Stimulated activated CD4-positive, alpha-beta T cell treated with anti-CD3 and anti-CD28 coated beads, Interleukin-15, amount 100 ng/mL, for 1 hour (primary cell): ENCODE measurements at places on chromosomes 5 and 9.

GRCh38 chr9:100990605-100991381, 37.7 kb upstream of the PLPPR1 start:
- no peak for DNase-seq

DNA sequence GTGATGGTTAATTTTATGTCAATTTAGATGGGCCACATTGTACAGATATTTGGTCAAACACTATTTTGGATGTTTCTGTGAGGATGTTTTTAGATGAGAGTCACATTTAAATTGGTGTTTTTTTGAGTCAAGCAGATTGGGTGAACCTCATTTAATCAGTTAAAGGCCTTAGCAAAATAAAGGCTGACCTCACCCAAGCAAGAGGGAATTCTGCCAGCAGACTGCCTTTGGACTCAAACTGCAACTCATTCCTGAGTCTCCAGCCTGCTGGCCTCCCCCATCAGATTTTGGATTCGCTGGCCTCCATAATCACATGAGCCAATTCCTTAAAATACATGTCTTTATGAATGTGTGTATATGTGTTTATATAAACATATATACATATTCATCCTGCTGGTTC, 282.7 kb upstream of the POU5F2 start:
- DNase-seq = no peak

DNA sequence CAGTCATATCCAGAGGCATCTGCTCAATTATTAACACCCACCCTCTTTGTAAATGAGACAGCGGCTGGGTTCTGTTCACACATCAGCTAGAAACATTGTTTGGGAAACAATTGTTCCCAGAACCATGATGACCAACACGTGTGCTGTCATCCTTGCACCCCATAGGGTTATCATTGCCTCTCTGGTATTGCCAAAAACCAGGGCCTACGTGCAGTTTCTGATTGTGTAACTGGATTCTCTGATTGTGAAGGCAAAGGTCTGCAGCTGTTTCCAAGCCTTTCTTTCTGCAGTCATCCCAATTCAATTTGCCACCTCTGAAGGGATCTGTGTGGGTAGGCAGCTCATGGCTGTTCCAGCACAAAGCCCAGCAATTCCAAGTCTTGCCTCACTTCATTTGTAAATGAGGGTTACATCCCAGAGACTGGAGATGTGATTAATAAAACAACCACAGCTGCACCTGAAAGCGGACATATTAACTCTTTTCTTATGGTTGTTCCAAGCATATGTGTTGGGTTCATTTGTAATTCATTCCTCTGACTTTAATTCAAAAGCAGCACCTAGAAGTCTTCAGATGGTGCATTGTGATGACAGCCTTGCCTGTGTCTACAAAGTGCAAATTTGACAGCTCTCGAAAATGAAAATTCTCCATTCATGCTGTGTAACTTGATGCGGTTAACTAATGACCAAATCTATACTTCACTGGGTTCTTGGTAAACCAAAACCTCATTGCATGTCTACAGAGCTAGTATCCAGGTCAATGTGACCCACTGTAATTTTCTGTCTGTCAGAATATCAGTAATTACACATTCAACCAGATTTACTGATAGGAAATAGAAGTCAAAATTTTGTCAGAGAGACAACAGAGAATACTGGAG, 66.6 kb downstream of the YIPF5 start:
- DNase-seq = no peak

GRCh38 chr5:143791848-143792731, 19.9 kb upstream of the HMHB1 start:
- no peak for DNase-seq

DNA sequence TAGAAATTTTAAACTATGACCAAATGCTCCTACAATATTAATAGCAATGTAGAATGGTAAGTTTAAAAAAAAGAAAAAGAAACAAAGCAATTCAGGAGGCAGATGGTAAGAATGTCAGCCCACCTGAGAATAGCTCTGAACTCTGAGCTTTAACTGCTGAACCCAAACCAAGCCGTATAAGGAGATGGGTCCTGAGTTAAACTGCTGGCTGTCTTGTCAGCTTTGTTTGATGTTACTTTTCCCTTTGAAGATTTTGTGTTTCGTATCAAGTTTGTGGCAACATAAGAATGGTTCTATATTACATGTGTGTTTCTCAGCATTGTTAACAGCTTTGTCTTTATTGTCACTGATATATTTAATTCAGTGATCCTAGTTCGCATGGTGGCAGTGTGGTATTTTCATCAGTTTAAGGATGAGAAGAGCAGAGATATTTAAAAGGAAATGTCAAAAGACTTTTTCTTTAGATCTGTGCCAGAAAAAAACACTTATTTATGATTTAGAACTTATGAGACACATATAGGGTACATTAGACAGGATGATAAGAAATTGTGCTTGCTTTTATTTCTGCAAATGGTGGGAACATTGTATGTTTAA, 390.1 kb downstream of the CCDC171 start:
- DNase-seq = no peak

GRCh38 chr5:6705959-6706358, 7.3 kb upstream of the TENT4A start:
- DNase-seq = no peak

DNA sequence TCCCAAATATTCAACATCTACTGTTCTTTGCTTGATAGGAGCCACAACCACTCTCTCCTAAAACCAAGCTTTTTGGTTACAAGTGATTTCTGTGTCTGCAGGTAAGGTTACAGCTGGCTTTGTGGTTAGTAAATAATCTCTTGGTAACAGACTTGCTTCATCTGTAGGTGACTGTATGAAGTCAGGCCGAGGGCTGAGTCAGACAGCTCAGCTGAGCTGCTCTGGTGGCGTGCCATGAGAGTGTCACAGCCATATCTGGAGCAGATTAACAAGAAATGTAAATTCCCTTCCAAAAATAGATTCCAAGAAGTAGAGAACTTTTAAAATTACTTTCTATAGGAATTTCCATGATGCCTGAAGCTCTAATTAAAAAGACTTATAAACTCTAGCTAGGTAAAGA, 23.7 kb upstream of the TAS2R1 start:
- no peak for DNase-seq

GRCh38 chr9:79300068-79300467, 271.7 kb upstream of the TLE4 start:
- no peak for DNase-seq

- DNase-seq = no peak
Observed at GRCh38 chr9:8484597-8485191, 685.1 kb upstream of the DMAC1 start.
